Tibial artery (tissue), 4 donors: ENCODE measurements at places on chromosomes 1 and 21.

- DNase-seq = no peak
Measured at GRCh38 chr1:244154872-244155531, 103.9 kb downstream of the ZBTB18 start.

- no peak for DNase-seq
Measured at GRCh38 chr1:10537082-10537766, 62.5 kb downstream of the PEX14 start.

GRCh38 chr21:37366482-37367316 lies at the start of gene DYRK1A:
Gene DYRK1A (plus strand): TSS chr21:37366773. CDS start chr21:37420375, 53,602 bp downstream.
- DNase-seq = peak; percentile 100

GRCh38 chr1:9095818-9096217 lies 26.4 kb upstream of the SLC2A5 start:
- DNase-seq = no peak

DNA sequence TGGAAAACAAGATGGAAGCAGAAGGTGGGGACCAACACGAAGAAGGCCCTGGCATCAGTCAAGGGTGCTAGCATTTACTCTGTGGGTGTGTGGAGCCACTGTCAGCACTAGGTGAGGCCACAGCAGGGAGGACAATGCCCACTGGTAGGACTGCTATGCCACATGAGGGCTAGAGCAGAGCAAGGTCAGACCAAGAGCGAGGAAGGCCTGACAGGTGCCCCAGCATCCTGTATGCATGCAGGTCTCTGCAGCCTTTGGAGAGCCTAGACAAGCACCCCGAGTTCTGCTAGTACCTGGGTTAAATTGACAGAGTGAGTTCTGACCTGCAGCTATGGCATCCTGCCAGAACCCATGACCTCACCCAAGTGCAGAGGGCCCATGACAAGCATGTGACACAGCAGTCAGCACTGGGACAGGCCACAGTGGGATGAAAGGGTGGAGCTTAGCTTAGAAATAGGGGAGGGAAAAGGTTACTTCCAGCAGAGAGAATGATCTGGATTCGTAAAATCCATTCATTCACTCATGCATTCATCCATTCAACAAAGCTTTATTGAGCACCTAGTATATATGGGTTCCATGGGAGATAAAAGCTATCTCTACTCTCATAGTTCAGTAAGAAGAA lies 9.0 kb upstream of the CSF1 start:
- DNase-seq = no peak

DNA sequence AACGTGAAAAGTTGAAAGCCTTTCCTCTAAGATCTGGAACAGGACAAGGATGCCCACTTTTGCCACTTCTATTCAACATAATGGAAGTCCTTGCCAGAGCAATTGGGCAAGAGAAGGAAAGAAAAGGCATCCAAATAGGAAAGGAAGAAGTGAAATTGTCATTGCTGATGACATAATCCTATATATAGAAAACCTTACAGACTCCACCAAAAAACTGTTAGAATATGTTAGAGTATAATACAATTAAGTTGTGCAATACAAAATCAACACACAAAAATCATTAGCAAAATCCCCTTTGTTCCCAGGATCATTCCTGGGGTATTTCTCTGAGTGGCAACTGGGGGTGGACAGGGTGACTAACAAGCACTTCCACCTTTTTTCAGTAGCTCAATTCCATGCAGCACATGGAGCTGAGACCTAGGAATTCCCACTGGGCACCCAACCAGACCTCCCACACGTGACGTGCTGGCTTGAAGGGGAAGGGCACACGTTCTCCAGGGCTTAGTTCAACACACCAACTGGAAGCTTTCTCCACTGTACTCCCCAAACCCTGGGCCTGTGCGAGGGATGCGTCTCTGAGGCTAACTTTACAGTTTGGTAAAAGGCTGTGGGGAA lies 9.6 kb downstream of the STUM start:
- DNase-seq = peak; percentile 33

DNA sequence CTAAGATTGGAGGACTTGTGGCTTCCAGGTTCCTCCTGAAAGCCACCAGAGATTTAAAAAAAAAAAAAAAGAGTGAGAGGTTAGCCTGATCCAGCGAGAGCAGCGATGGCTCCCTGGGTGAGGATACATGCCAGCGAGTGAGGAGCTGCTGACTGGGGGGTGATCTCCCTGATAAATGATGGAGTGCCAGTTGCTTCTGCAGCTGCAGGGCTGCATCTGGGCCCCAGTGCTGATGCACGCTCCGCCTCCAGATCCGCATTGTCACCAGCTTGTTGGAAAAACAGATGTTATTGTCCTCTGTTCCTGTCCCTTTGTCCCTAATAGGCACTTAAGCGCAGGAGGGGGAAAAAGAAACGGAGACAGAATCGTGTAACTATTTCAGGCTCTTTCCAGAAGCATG lies 28.6 kb downstream of the UBIAD1 start:
- DNase-seq = no peak

GRCh38 chr1:153728305-153729066 lies 636 bp downstream of the INTS3 start:
- DNase-seq = peak; percentile 77

DNA sequence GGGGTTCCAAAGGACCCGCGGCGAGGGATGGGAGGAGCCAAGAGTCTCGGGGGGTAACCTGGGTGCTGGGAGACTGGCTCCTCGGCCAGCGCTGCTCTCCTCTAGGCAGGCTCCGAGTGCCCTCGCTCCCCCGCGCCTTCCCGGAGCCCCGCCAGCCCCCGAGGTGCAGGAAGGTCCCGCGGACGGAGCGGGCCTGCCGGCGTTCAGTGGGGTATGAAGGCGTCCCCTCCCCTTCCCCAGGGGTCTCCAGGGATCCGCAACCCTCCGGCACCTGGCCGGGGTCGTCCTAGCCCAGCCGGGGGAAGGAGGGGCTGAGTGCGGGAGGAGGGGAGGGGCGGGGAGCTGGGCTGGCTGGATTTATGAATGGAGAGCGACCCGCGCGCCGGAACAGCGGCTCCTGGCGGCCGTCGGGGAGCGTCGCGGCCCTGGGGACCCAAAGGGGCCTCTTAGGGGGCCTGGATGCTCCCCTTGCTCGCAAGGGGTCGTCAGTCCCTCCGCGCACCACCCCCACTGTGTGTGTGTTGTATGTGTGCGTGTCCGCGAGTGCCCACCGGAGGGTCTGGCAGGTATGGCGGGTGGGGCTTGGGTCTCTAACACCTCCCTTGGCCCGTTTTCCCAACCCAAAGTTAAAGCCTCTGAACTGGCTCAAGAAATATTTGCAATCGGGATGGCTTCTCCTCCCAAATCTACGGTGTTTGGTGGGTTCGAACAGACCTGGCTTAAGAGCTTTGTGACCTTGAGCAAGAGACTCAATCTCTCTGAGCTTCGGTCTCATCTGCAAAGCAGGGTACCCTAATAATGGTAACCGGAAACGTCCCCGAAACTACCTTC lies 642 bp downstream of the HCRTR1 start:
- no peak for DNase-seq

- no peak for DNase-seq
Measured at GRCh38 chr21:40200946-40201345, 333.7 kb downstream of the PCP4 start.

DNA sequence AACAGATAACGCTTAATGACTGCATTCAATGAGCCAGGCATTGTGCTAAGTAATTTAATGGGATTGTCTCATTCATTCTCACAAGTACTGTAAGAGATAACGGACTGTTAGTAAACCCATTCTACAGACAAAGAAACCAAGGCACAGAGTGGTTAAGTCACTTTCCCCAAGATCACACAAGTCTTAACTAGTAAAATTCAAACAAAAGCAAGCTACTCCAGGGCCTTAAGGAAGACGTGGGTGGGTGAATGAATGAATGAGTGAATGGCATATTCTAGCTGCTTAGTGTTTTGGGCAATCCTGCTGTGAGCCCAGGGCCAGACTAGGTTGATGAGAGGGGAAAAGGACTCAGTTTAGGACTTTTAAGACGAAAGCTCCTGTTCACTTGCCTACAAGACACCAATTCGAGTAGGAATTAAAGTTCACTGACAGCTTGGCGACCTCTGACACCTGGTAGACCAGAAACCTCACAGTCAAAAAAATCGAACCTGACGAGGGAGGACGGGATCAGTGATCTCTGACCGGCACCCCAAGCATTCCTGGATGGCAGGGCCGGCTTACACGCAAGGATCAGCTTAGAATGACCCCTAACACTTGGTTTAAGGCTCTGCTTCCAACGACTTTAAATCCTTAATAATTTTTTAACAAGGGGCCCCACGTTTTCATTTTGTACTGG lies 557 bp downstream of the EMC1 start:
- no peak for DNase-seq

- DNase-seq = no peak
Measured at GRCh38 chr21:15754640-15755039, 24.9 kb downstream of the USP25 start.

- DNase-seq = no peak
Measured at GRCh38 chr1:39381839-39382238, 109.6 kb upstream of the BMP8A start.

- no peak for DNase-seq
Measured at GRCh38 chr1:247335882-247336281, 4.2 kb upstream of the ZNF496 start.

DNA sequence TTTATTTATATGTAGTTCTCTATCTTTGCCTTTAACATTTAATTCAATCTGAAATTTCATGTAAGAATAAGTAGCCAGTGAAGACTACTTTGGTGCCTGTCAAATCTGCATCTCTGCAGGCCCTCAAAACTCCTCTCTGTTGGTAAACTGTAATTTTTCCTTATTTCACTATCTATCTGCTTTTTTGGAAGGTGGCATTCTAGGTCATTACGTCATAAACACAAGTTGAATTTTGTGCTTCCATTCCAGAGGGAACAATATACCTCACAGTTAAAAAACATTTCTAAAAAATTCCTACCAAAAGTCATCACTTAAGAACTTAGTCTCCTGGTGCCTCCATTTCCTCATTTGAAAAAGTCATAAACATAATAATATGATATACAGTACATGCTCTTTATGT lies 176.0 kb downstream of the GABPA start:
- DNase-seq = no peak

GRCh38 chr1:153880962-153881361 lies 41.8 kb downstream of the GATAD2B start:
- DNase-seq = peak; percentile 84

GRCh38 chr1:227416156-227416830 lies 98.0 kb upstream of the CDC42BPA start:
- DNase-seq = no peak

- DNase-seq = no peak
Measured at GRCh38 chr1:154729577-154729976, 121.6 kb upstream of the ADAR start.

DNA sequence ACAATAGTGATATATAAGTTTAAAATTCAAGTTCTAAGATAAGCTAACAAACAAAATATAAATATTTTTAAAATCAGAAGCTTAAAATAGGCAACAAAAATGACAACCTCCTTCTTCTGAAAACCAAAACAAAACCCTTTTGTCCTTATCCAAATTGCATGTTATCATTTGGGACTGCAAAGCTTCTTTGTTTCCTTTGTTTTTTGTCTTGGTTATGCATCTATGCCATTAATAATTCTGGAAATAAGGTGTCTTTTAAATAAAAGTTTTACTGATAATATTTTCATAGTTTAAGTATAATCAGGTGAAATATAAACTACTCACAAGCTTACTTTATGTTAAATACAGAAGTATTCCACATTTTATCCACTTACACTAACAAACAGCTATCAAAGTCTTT lies 20.5 kb downstream of the ADSS2 start:
- DNase-seq = no peak

GRCh38 chr21:26956813-26957212 lies 10.1 kb downstream of the ADAMTS5 start:
- DNase-seq = no peak

DNA sequence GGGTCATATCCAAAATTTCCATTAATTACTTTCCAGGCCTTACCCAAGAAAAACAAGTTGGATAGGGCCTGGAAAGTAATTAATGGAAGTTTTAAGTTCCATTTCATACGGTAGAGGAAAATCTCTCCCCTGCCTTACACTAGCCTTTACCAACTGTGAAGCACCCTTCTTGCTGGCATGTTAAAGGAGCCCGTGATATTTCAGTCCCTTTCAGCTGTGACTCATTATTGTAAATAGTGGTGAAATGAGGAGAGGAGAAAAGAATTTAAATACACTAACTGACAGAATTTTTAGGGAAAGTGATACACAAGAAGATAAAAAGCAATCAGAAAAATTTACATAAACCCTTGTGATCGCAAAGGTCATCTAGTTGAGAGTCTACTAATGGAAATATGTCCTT lies 20.3 kb upstream of the KAZN start:
- DNase-seq = no peak

DNA sequence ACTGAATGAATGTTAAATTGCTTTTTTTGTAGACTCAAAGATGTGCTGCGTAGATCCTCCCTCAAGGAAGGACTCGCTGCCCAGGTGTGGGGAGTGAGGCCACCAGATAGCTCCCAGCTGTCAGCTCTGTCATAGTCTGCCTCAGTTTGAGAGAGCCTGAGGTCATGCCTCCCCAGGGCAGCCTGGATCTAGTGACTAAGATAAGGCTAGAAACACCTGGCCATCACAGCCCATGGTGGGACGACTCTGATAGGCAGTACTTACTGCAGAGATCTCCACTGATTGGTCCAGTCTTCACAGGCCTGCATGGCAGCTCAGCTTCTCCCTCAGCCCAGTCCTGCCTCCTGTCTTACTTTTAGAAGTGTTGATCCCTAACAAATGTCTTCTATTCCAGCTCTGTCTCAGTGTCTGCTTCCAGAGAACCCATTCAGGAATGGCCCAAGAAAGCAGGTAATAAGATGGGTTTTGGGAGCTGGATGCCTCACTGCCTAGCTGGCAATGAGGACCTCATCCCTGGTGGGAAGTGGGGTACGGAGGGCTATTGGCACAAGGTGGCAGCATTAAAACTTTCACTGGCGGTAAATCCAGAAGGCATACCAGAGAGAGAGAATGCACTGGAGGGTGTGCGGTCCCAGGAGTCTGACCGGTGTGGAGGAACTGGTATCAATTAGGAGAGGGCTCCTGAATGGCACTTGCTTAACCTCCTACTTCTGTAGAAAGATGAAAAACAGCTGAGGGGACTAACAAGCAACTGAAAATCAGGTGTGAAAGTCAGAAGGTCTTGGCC lies 55.3 kb upstream of the GPR37L1 start:
- DNase-seq = no peak
